ENCODE measurements at places on chromosomes 7 and 10.

DNA sequence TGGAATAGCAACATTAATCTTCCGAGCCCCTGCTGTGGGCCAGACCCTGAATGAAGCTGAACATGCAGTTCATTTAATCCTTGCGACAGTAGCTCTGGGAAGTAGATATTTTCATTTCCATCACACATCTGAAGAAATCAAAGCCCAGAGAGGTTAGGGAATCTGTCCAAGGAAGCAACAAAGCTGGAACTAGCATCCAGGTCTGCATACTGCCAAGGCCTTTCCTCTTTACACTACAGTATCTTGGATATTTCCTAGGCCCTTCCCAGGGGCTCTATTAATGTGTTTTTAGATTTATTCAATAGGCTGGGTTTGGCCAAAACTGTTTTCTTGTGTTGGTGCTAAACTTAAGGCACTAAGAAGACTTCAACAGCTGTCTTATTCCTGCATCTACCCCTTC is 48.1 kb downstream of the FAM13C start:
- H3K4me1 ChIP-seq, result no peaks in the 10 kb centered on the region
- no peak for DNase-seq
- H3K27me3 ChIP-seq, result no peaks in the 10 kb centered on the region
- H3K27ac ChIP-seq, result no peak overlapping the region
- H3K4me3 ChIP-seq, result no peak overlapping the region

- peaks cover 6% of the 10 kb centered on the region for H3K27me3 ChIP-seq
- H3K4me1 ChIP-seq, result no peaks in the 10 kb centered on the region
- DNase-seq, result no peak
- H3K36me3 ChIP-seq, result no peaks in the 10 kb centered on the region
Measured at GRCh38 chr7:22043367-22043766, 97.7 kb upstream of the CDCA7L start.

- H3K4me1 ChIP-seq, result no peaks in the 10 kb centered on the region
- DNase-seq, result no peak
- H3K27ac ChIP-seq, result no peak overlapping the region
Measured at GRCh38 chr7:29641651-29642050, 78.0 kb downstream of the PRR15 start.

DNA sequence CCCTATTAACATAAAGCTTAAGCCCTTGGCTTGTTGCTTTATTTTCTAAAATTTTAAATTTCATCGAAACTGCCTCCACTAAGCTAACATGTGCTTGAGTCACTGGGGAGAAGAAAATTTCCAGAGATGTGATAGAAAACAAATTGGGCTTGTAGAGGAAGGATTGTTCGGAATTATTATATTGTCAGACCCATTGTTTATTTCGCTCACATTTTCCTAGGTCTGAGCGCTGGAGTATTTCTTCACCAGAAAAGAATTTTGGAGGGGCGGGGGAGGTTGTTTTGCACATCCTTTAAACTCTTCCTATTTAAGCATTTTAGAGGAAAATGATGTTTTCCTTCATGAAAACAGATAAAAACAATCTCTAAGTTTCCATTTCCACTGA is 29.1 kb downstream of the CELF2 start:
- no peak overlapping the region for H3K4me3 ChIP-seq
- no peak overlapping the region for H3K27ac ChIP-seq
- peaks cover 14% of the 10 kb centered on the region for H3K27me3 ChIP-seq
- no peaks in the 10 kb centered on the region for H3K4me1 ChIP-seq
- H3K36me3 ChIP-seq, result no peaks in the 10 kb centered on the region
